ENCODE measurements at places on chromosomes 5 and 9. TPM values are rescaled to one million over a fixed set of nuclear protein-coding genes. Genes with fewer than 3 reads are reported as not detected.
A peak's percentile ranks its signal among the peaks of the same experiment; 100 is the strongest.

TRPM3 gene
- not detected for total RNA-seq

- no peaks in the 10 kb centered on the region for H3K4me1 ChIP-seq
- H3K27me3 ChIP-seq, result peaks cover 2% of the 10 kb centered on the region
- H3K4me3 ChIP-seq, result no peak overlapping the region
- no peak overlapping the region for H3K27ac ChIP-seq
- peaks cover 1% of the 10 kb centered on the region for H3K36me3 ChIP-seq
These were observed 103.4 kb downstream of the MED10 start for GRCh38 chr5:6274846-6275543.

- H3K27ac ChIP-seq, result no peak overlapping the region
- no peak for DNase-seq
- no peaks in the 10 kb centered on the region for H3K36me3 ChIP-seq
- H3K4me3 ChIP-seq, result no peak overlapping the region
- H3K4me1 ChIP-seq, result no peaks in the 10 kb centered on the region
These were observed 64.3 kb upstream of the C6 start for GRCh38 chr5:41277476-41278245.

LECT2 gene
- not detected for total RNA-seq

PDE4D gene
- total RNA-seq, result 41.2 TPM

GRCh38 chr9:114414346-114414745 is 26.6 kb upstream of the AKNA start:
- DNase-seq, result no peak
- H3K4me1 ChIP-seq, result no peaks in the 10 kb centered on the region
- H3K36me3 ChIP-seq, result no peaks in the 10 kb centered on the region
- no peak overlapping the region for H3K27ac ChIP-seq
- no peak overlapping the region for H3K4me3 ChIP-seq
- no peaks in the 10 kb centered on the region for H3K27me3 ChIP-seq

PCDHA13 gene
- total RNA-seq, result not detected

SPARC gene
- 0.45 TPM for total RNA-seq

DNA sequence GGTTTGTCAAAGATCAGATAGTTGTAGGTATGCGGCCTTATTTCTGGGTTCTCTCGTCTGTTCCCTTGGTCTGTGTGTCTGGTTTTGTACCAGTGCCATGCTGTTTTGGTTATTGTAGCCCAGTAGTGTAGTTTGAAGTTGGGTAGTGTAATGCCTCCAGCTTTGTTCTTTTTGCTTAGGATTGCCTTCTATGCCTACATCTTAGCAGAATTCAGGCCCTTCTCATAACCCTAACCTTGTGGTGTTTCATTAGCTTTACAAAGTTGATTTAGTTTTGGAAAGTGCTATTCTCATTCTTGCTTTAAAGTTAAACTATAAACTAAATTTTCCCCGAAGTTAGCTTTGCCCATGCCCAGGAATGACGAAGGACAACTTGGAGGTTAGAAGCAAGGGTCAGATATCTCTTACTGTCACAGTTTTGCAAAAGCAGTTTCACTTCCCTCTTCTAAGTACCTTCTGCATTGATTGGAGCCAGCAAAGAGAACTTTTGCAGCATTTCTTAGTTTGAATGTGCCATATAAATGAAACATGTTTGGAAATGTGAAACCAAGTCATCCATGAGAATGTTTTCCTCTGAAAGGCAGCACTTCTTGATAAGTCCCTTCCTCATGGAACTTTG is 274.3 kb upstream of the DMRT1 start:
- no peak overlapping the region for H3K4me3 ChIP-seq
- H3K27ac ChIP-seq, result no peak overlapping the region
- H3K4me1 ChIP-seq, result peaks cover 33% of the 10 kb centered on the region

AQP7 gene
- not detected for total RNA-seq

GRCh38 chr5:73446631-73447529 is 1.7 kb downstream of the FOXD1 start:
- H3K27me3 ChIP-seq, result peaks cover 71% of the 10 kb centered on the region
- H3K4me1 ChIP-seq, result peaks cover 2% of the 10 kb centered on the region
- H3K27ac ChIP-seq, result no peak overlapping the region

GRCh38 chr9:36137392-36138004 is 965 bp downstream of the GLIPR2 start:
- H3K36me3 ChIP-seq, result no peaks in the 10 kb centered on the region
- peaks cover 52% of the 10 kb centered on the region for H3K4me1 ChIP-seq
- H3K27ac ChIP-seq, result no peak overlapping the region
- no peak for DNase-seq
- H3K4me3 ChIP-seq, result peak overlapping the region; percentile 86
- no peaks in the 10 kb centered on the region for H3K27me3 ChIP-seq

- no peak overlapping the region for H3K4me3 ChIP-seq
- H3K27me3 ChIP-seq, result no peaks in the 10 kb centered on the region
- peaks cover 50% of the 10 kb centered on the region for H3K4me1 ChIP-seq
These were observed 4.7 kb downstream of the ERCC6L2 start for GRCh38 chr9:95880021-95880690.

DNA sequence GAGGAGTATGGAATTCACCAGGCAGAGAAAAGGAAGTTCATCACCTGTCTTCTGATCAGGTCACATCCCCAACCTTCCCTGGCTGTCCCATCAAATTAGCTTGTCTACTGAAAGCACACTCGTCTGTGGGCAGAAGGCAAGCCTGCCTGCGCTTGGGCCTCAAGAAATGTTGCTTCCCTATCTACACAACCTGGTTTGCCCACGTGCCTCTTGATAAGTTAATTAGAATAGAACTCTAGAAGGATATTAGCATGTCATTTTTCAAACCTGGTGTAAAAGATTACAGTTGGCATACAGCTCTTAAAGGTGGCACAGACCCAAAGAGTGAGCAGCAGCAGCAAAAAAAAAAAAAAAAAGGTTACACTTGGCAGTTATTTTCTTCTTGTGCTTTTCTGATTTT is 5.1 kb downstream of the TTC23L start:
- no peaks in the 10 kb centered on the region for H3K36me3 ChIP-seq
- no peaks in the 10 kb centered on the region for H3K27me3 ChIP-seq
- no peak for DNase-seq
- no peak overlapping the region for H3K4me3 ChIP-seq

DNA sequence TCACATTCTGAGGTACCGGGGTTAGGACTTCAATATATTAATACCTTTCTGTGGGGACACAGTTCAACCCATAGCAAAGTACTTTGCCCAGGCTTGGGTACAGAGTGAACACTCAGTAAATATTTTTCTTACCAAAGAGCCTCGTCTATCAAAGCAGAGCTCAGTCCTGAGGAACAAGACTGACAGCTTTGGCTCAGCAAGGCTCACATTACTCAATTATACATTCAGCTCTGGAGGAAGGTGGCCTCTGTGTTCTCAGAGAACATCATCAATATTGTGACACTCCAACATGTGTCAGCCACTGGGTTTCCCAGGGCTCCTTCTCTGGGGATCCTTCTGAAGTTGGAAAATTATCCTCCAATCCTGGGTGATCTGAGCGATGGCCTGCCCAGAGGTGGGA is 186.4 kb downstream of the NMUR2 start:
- no peak overlapping the region for H3K27ac ChIP-seq
- no peaks in the 10 kb centered on the region for H3K36me3 ChIP-seq
- no peaks in the 10 kb centered on the region for H3K4me1 ChIP-seq
- H3K27me3 ChIP-seq, result no peaks in the 10 kb centered on the region
- H3K4me3 ChIP-seq, result no peak overlapping the region
- no peak for DNase-seq

DNA sequence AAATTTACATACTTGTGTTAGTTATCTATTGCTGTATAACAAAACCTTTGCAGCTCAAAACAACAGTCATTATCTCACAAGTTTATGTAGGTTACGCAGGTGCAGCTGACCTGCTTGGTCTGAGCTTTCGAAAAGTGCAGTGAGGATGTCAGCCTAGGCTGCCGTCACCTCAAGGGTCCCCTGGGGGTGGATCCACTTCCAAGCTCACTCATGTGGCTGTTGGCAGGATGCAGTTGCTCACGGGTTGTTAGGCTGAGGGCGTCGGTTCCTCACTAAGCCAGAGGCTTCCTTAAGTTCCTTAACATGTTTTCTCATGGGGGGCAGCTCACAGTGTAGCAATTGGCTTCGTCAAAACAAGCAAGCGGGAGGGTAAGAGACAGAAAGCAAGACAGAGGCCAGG is 139.8 kb downstream of the DOCK8 start:
- DNase-seq, result no peak
- peaks cover 24% of the 10 kb centered on the region for H3K36me3 ChIP-seq
- H3K27me3 ChIP-seq, result no peaks in the 10 kb centered on the region

ROPN1L gene
- total RNA-seq, result not detected

PRDM9 gene
- not detected for total RNA-seq

TNFSF8 gene
- 25.9 TPM for total RNA-seq

DNA sequence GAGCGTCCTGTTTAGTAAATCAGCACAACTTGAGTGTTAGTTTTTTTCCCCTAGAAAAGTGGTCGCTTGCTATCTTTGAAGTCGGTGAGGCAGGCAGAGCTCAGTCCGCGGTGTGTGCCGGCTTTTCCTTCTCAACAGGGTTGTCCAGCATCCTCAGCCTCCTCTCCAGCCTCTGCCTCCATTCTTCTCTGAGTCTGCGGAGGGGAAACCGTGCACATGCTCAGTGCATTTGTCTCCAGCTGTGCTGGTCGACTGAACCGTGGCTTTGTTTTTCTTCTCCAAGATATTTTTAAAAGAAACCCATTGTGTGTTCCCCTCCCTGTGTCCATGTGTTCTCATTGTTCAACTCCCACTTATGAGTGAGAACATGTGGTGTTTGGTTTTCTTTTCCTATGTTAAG is 25.3 kb downstream of the FAM240B start:
- H3K36me3 ChIP-seq, result no peaks in the 10 kb centered on the region
- DNase-seq, result no peak
- H3K4me1 ChIP-seq, result no peaks in the 10 kb centered on the region
- no peak overlapping the region for H3K27ac ChIP-seq

DNA sequence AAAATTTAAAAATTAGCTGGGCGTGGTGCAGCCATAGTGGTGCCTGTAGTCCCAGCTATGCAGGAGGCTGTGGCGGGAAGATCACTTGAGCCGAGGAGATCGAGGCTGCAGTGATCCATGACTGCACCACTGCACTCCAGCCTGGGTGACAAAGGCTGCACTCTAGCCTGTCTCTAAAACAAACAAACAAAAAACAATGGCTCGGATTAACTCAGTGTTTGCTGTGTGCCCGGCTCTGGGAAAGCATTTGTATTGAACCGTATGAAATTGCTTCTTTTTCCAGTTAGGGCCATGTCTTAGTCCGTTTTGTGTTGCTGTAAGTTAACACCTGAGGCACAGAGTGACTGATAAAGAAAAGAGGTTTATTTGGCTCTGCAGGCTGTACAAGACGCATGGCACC is 62.6 kb downstream of the CFAP77 start:
- H3K4me3 ChIP-seq, result no peak overlapping the region
- H3K27me3 ChIP-seq, result peaks cover 3% of the 10 kb centered on the region
- no peak overlapping the region for H3K27ac ChIP-seq
- H3K36me3 ChIP-seq, result no peaks in the 10 kb centered on the region
- DNase-seq, result no peak

MLANA gene
- not detected for total RNA-seq

WDR38 gene
- total RNA-seq, result not detected

- H3K4me1 ChIP-seq, result no peaks in the 10 kb centered on the region
- H3K36me3 ChIP-seq, result no peaks in the 10 kb centered on the region
- no peak overlapping the region for H3K27ac ChIP-seq
- no peak overlapping the region for H3K4me3 ChIP-seq
- H3K27me3 ChIP-seq, result no peaks in the 10 kb centered on the region
These were observed 110.8 kb downstream of the PAPPA start for GRCh38 chr9:116264361-116264760.

- no peak for DNase-seq
- no peak overlapping the region for H3K4me3 ChIP-seq
- H3K4me1 ChIP-seq, result no peaks in the 10 kb centered on the region
- no peak overlapping the region for H3K27ac ChIP-seq
These were observed 257.2 kb downstream of the KIAA0825 start for GRCh38 chr5:94361161-94361560.

SGTB gene
- 17.3 TPM for total RNA-seq

DNA sequence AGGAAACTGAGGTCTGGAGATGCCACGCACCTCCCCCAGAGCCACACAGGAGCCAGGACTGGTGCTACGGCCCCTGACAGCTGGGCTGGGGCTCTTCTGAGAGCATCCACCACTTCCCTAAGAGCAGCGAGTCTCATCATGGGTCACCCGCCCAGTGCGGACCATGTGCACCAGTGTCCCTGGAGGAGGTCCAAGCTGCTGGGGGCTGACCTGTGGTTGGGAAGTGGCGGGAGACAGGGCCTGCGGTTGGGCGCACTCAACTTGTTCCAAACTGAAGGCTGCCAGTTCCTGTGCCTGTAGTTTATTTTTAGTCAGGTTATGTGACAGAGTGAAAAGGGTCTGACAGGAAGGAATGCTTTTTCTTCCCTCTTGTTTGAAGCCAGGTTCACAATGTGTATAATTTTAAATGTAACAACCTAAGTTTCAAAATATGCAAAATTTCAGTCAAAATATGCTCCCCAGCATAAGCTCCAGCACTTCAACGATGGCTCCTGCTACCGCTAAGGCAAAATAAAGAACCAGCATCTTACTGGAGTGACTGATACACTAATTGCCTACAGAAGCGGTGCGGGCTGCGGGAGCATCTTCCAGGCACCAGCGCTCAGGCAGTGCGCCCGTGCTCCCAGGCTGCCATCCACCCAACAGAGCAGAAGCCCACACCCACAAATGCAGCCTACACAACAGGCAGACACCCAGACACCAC is 14.8 kb downstream of the BARHL1 start:
- no peaks in the 10 kb centered on the region for H3K4me1 ChIP-seq
- H3K4me3 ChIP-seq, result no peak overlapping the region
- peaks cover 64% of the 10 kb centered on the region for H3K36me3 ChIP-seq
- DNase-seq, result no peak
- H3K27me3 ChIP-seq, result no peaks in the 10 kb centered on the region

ADAMTSL1 gene
- not detected for total RNA-seq

GRCh38 chr9:80698725-80699410 is 990.5 kb downstream of the TLE1 start:
- no peak overlapping the region for H3K4me3 ChIP-seq
- no peak overlapping the region for H3K27ac ChIP-seq
- no peaks in the 10 kb centered on the region for H3K36me3 ChIP-seq

DNA sequence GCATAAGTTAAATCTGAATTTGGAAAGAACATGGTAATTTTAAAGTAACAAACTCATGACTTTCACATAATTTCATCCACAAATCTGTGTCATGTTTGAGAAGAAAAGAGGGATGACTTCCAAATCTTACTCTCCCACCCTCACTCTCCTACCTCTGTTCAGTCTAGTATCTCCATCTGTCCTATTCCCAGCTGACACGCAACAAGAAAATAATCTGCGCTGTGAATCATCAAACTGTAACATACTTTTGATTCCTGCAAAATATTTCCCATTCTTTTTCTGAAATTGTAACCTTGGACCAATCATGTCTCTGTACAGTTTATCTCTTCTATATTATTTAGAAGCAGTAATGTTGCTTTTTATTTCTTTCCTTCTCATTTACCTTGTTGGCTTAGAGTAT is 91.4 kb downstream of the SLC12A2 start:
- H3K36me3 ChIP-seq, result peaks cover 16% of the 10 kb centered on the region
- no peak overlapping the region for H3K4me3 ChIP-seq
- H3K4me1 ChIP-seq, result no peaks in the 10 kb centered on the region
- DNase-seq, result no peak
- no peaks in the 10 kb centered on the region for H3K27me3 ChIP-seq

DNA sequence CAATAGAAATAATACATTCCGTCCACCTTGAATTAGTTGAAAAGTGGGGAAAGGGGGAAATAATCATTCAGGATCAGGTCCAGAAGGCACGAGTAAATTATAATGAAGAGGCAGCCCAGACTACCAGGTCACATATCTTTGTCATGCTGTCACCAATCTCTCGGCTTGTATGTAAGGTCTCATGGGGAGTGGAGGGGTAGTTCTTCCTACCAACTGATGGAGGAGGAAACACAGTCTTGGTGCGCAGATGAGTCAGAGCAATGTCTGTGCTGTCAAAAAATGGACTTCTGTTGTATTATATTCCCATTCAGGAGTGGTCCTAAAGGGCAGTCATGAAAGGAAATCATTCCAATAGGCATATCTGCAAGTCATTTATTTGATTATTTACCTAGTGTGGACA is 164.2 kb upstream of the PTGER4 start:
- H3K4me3 ChIP-seq, result no peak overlapping the region
- H3K27ac ChIP-seq, result peak overlapping the region; percentile 28
- peaks cover 4% of the 10 kb centered on the region for H3K36me3 ChIP-seq
- peaks cover 36% of the 10 kb centered on the region for H3K4me1 ChIP-seq
